CD4-positive, alpha-beta T cell treated with Interleukin-10 for 1 hour (primary cell): ENCODE measurements at places on chromosomes 1 and 21.

DNA sequence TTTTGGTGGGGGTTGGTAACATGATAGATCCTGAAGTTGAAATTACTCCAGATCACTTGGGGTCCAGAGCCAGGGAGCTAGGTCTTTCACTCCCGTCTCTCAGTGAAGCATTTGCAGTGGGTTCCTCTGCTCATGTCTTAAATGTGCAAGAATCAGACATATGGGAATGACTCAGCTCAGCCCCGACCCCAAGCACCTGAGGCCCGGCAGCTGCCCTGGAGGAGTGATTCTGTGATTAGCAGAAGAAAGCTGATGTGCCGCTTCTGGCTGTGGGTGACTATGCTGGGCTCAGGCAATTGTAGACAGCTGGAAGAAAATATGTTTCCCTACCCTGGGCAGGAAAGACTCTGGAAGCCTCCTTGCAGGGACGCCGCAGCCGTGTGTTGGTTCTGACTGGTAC, 601.7 kb downstream of the NPHP4 start:
- DNase-seq: no peak

DNA sequence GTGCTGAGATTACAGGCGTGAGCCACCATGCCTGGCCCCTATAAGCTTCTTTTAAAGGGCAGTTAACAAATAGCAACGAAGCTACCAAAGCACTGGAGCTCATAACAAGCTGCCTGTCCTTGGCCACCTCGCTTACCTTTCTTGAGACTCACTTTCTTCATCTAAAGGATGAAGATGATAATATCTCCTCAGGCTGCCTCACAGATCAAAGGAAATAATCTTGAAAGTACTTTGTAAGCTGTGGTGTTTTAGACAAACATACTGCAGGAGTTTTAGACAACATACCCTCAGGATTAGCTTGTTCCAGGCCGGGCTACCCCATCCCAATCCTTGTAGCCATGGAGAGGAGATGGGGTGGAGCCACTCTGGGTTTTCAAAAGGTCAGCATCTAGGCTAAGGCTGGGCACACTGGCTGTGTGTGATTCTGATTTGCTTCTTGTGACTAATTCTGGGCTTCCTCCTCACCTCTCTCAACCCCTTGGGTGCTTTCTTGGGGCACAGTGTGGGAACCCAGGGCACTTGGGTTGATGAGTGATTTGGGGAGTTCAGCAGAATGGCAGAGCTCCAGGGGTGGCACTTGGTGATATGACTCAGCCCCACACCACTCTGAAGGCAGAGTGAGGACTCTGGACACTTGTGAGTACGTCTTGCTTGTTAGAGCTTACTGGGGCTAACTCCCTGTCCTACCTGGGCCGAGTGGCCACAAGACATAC, 5.2 kb downstream of the GPR25 start:
- peak; percentile 47 for DNase-seq

DNA sequence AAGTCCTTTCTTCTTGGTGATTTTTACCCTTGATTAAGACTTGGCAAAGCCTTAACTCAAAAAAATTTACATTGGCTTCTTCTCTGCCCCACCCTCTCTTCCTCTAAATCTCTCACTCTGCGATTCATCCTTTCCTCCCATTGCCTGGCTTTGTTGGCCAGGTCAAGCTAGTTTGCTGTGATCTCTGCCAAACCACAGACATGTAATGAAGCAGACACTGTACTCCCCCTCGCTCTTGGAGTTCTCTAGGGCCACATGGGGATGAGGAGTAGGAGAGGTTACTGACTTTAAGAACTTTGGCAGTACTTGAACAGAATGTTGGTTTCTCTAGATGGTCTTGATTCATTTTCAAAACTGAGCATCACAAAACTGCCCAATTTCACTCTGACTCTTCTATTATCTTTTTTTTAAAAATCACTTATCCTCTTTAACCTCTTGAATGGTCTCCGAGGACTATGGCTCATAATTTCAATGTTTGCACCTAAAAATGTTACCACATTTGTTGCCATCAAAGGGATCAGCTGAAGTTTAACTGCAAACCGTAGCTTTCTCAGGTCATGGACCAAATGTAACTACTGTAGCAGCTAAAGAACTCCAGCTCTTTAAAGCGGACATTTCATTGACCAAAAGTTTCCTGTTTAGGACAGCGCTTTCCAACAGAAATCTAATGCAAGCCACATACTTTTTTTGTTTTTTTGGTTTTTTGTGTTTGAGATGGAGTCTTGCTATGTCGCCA, 62.7 kb upstream of the IPO9 start:
- no peak for DNase-seq

DNA sequence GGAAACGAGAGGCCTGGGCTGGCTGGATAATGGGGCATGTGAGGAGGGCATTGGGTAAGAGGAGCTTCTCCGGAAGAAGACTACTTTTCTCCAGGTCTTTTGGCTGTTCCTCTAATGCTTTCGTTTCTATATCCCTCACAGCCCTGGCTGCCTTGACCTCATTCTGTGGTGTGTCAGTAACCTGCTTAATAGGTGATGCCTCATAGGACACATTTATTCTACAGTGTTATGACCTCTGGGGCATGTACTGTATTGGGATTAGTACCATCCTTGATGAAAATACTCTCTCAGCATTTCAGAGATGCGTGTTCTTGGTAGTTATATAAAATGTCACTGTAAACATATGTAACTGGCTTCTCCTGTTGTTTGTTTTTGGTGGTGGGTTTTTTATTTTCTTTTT, 40.1 kb downstream of the PGM1 start:
- no peak for DNase-seq

- DNase-seq: peak; percentile 83
Observed at GRCh38 chr21:44930543-44930981, 9.3 kb upstream of the SLX9 start.

- DNase-seq: no peak
Observed at GRCh38 chr1:91901231-91901630, 15.3 kb upstream of the TGFBR3 start.

DNA sequence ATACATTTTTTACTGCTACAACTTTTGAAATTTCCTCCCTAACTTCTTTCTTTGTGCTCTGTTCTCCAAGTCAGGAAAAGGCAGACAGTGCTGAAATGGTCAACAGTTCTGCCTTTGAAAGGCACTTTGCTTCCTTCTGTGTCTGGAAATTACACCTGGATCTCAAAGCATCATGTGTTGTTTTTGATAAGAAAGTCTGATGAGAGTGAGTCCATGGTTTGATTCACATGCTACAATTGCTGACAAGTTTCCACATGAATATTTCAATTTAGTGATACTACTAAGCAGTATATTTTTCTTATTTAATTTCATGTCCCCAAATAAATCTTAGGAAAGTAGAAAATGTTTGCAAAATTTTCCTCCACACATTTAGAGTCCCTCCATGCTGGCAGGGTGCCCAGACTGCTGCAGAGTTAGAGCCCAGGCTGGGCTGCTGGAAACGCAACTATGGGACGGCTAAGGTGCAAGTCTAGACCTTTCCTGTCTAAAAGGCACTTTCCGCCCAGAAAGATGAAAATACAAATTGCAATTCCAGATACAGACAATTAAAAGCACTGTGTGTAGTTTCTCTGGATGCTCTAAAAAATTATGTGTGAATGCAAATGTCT, 96.6 kb upstream of the RUNX1 start:
- DNase-seq: no peak

GRCh38 chr1:20322081-20322824, 31.6 kb downstream of the VWA5B1 start:
- DNase-seq: peak; percentile 20

- peak; percentile 40 for DNase-seq
Observed at GRCh38 chr1:65265651-65266351, 43.5 kb upstream of the DNAJC6 start.

GRCh38 chr1:157831968-157832626, 9.5 kb downstream of the CD5L start:
- no peak for DNase-seq

DNA sequence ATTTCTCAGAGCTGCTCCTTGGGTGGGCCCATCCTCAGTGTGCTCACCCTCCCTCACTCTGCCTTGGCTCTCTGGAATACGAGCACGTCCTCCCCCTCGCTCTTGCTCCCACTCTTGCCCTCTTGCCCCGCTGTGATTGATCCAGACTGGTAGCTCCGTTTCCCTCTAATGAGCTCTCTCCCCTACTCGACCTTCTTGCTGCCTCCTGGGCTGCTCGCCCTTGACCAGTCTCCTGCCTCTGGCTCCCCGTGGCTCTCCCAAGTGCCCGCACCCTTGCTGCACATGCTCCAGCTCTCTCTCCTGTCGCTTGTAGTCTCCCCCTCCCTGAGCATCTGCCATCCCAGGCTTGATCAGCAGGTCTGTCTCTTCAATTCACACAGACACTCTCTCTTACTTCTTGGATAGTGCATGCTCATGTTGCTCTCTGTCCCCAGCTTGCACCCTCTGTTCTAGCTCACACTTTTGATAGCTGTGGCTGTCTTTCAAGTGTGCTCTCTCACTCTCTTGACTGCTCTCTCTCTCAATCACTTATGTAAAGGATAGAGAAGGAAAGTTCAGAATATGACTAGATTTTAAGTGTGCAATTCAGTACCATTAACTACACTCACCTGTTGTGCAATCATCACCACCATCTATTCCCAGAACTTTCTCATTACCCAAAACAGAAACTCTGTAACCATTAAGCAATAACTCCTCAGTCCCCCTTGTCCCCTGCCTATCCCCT, 51.1 kb downstream of the PHC2 start:
- no peak for DNase-seq

GRCh38 chr21:21003701-21004100, 5.5 kb downstream of the NCAM2 start:
- peak; percentile 4 for DNase-seq

DNA sequence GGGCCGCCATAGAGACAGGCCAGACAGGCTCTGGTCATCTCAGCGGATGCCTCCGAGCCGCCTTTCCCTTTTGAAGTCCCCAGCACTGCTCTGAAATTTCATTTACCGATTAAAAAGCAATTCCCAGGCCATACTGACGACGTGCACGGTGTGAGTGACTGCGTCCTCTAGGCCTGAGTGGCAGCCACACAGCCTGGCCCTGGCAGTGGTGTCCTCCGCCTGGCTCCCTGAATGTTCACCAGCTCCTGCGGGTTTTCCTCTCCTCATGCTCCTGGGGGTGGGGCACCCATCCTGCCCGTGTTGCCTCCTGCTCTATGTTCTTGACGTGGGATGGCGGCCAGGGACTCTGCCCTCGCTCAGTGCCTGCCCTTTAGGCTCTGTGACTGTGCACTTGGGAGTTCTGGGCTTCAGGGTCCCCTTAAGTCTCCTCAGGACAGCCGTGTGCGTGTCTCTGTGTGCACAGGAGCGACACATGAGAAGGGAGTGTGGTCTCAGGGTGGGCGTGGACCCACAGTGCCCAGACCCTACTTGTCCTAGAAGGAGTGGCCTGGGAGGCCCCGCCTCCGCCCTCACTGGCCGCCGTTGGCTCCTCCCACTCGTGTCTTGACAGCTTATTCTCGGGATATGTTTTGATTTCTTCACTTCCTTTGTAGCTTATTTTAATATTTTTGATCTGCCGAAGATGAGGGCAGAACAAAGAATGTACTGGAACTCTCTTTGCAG, 3.6 kb downstream of the SKI start:
- DNase-seq: peak; percentile 87

- no peak for DNase-seq
Observed at GRCh38 chr1:58852731-58853485, 69.1 kb upstream of the JUN start.

- no peak for DNase-seq
Observed at GRCh38 chr1:33057095-33057494, 20.4 kb upstream of the AK2 start.

- DNase-seq: peak; percentile 26
Observed at GRCh38 chr1:85078903-85079302, 30.6 kb upstream of the MCOLN3 start.

DNA sequence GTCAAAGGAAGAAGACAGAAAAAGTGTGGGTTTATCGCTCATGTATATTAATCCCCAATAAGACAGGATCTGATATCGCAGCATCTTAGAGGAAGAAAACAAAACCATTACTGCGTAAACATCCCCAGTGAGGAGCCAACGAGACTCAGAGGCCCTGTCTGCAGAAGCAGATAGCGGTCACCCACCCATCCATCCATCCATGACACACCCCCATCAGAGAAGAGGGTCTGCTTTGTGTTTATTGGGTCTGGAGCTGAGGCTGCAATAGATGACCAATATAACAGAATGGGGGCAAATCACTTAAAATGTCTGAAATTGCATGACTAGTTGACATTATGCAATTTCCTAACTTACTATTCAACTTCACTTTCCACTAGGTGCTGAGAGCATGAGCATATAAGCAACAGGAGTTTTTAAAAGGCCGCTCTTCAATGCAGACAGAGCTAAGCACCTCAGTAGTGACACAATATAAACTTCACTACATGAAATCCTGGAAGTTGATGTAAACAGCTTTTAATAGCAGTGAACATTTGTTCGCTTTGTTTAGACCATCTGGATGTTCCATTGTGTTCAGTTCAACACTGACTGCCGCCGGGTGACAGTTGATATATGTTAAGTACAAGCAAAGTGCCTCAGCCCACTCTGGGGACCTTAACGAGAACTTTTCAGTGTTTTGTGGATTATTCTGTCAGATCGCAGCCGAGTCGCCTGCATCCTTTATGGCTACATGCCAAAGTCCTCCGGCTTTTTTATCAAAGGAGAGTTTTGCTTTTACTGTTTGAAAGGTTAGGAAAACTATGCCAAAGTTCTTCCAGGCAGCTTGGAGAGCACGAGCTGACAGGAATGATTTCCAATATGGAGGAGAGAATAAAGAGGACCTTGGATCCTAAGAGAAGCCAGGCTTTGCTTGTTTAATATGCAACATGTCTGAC, 167.5 kb downstream of the ZNF281 start:
- no peak for DNase-seq

GRCh38 chr1:111470596-111470995, 3.2 kb upstream of the C1orf162 start:
- DNase-seq: peak; percentile 17

DNA sequence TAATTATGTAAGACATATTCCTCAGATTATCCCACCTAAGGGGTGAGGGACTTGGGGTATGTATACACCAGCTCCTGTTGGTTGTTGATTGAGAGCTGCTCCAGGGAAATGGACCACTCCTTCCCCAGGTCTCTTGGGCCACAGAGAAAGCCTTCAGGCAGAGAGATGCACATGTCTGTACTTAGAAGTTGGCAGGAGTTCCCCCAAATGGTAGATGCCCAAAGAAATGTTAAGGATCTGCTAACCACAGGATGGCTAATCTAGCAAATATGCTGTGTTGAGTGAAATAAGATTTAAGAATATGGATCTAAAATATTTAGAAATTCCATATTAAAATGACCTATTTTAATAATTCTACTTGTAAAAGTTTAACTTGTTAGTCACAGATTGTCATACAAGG, 100.8 kb upstream of the DNAH14 start:
- no peak for DNase-seq

GRCh38 chr1:182328591-182328990, 63.0 kb downstream of the GLUL start:
- no peak for DNase-seq

GRCh38 chr1:18342744-18343143, 138.0 kb upstream of the KLHDC7A start:
- DNase-seq: no peak
